ENCODE measurements at places on chromosomes 1 and 21.

DNA sequence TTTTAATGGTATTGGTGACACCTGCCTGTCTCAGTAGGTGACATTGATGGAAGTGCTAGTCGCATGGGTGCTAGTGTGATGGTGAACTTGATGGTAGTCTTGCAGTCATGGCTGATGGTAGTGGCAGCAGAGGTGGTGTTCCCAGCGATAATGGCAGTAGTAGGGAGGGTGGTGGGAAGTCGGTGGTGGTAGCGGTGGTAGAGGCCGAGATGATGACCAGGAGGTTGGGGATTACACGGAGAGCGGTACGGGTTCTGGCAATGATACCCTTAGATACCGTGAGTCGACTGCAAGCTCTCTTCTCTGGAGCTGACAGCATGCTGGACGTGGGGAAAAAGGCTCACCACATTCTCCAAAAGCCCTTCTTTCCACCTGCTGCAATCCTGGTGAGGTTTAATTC lies 99.4 kb upstream of the SLC2A1 start:
- DNase-seq: peak; percentile 61

DNA sequence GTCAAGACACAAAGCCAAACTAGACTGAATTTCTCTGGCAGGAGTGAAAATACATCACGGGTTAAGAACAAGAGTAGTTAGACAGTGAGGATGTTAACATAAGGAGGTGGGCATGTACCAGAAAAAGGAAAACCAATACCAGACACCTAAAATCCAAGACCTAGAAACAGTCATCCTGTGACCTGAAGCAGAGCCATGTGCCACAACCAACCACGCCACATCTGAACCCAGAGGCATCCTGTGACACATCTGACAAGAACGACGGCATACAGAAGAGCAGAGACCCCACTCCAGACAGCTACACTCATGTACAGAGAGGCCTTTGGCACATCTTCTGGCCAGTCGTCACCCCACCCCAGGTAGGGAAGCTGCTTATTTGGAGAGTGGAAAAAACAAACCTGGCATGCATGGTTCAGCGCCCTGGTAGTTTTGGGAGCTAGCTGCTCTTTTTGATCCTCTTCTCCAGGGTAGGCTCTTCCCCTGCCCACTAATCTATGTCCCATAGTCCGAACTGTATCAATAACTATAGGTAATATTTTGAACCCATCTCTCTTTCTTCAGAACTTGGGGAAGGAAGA lies 72.1 kb downstream of the SLC45A1 start:
- DNase-seq: no peak

DNA sequence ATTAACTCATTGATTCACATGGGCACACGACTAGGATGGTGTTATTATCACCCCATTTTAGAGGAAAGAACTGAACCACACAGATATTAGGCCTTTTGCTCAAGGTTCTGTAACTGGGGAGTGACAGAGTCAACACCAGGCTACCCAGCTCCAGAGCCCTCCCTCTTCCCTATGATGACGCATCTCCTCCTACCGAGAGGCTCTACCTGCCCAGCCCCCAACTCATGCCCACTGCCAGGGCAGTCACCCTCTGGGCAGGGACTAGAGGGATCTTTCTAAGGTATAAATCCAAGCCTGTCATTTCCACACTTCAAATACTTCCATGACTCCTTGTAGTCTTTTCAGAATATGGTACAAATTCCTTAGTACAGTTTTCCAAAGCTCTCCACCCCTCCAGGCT lies 171.3 kb downstream of the GRIK3 start:
- DNase-seq: no peak

DNA sequence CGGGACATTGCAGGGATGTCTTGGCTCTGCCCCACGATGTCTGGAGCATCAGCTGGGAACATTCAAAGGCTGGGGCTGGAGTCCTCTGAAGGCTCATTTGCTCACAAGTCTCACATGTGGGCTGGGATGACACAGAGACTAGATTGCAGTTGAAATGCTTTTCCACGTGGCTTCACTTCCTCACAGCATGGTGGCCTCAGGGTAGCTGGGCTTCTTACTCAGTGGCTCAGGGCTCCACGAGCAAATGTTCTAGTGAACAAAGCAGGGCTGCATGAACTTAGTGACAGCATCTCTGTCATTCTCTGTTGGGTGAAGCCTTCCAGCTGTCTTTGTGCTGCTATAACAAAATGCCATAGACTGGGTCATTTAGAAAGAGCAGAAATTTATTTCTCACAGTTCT lies 247.0 kb upstream of the POU3F1 start:
- no peak for DNase-seq

DNA sequence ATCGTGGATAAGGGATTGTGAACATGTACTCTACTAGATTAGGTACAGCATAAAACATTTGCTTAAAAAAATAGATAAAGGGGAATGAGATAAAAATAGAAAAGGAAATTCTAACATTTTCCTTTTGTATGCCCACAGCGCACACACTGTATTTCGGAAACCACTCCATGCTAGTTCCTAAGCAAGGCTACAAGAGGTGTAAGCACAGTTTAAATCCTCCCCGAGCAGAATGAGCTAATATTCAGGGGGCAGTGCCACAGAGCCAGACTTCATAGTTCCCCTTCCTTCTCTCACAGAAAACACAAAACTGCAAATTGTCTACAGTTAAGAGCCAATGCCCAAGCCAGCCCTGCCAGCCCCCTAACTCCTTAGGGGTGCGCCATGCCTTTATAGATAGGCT lies 159.4 kb downstream of the ZNF281 start:
- DNase-seq: no peak

DNA sequence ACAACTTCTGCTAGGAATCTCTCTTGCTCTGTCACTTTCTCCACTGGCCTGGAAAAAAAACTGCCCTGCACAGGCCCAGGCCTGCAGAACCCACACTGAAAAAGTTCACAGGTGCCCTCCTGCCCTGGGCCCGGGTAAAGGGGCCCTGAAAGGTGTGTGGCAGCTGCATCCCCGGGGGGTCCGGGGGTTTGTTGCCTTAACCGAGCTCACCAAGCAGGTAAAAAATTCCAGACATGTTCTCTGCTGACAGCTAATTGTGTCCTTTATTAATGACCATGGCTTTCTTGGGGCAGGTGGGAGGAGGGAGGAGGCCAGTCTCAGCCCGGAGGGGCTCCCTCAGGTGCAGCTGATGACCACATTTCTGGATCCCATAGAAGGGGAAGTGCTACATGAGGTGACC lies 122.9 kb downstream of the LACTBL1 start:
- no peak for DNase-seq

- no peak for DNase-seq
Observed at GRCh38 chr1:67609577-67610341, 75.2 kb upstream of the GADD45A start.

GRCh38 chr1:16478091-16478490 lies 36.0 kb downstream of the RNU1-1 start:
- DNase-seq: no peak

DNA sequence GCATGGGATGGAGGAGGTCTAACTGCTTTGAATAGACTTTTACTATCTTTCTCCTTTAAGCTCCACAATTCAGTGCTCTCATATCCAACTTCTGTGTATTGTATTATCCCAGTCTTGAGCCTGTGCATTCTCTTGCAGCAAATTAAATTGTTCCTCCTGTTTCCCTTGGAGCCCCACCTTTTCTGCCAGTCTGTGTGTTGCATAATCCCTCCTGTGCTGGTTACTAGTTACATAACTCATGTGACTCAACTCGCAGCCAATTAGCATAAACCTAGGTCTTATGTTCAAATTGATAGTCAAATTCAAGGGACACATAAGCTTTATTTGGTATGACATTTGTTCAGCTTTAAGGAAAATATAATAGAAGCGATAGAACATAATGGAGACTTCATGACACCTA lies 1863.5 kb downstream of the MRPL39 start:
- DNase-seq: no peak

DNA sequence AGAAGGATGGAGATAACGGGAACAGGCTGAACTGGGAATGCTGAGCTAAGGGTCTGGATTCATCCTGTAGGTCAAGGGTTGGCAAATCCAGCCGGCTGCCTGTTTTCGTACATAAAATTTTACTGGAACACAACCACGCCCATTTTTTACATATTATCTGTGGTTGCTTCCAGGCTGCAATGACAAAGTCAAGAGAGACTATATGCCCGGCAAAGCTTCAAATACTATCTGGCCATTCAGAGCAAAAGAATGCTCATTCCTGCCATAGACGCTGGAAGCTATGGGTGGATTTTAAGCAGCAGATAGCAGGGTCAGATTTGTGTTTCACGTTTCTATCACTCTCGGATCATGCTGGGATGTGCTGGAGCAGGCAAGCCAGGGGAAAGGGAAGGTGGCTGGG lies 137.9 kb upstream of the EDN2 start:
- DNase-seq: no peak

- DNase-seq: no peak
Observed at GRCh38 chr1:14961661-14962267, 191.8 kb upstream of the TMEM51 start.

DNA sequence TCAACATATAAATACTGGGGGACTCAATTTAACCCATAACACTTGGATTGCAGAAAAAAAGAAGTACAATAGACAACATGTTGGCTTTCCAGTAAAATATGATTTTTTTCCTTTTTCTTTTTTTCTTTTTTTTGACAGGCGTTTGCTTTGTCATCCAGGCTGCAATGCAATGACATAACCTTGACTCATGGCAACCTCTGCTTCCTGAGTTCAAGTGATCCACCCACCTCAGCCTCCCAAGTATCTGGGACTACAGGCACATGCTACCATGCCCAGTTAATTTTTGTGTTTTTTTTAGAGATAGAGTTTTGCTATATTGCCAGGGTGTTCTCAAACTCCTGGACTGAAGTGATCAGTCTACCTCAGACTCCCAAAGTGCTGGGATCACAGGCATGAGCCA lies 1512.0 kb upstream of the PRMT6 start:
- no peak for DNase-seq

DNA sequence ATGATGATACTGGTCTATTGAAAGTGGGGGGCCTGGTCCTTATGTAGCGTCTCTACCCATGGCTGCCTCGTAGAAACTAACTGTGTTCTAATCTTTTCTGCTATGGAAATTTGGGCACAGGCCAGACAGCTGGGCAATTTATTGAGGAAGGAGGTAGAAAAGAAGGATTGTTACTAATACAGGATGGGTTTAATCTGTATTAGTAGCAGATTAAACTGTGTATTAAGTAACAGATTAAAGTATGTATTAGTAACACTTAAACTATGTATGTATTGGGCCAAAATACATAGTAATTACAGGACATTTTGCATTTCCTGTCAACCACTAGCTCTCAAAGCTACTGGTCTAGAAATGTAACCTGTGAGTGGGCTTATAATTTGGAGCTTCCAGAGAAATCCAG lies 142.0 kb downstream of the MAST2 start:
- DNase-seq: no peak

- DNase-seq: no peak
Observed at GRCh38 chr1:62405247-62405646, 31.6 kb upstream of the USP1 start.

- DNase-seq: no peak
Observed at GRCh38 chr21:15493646-15494045, 236.1 kb upstream of the USP25 start.

DNA sequence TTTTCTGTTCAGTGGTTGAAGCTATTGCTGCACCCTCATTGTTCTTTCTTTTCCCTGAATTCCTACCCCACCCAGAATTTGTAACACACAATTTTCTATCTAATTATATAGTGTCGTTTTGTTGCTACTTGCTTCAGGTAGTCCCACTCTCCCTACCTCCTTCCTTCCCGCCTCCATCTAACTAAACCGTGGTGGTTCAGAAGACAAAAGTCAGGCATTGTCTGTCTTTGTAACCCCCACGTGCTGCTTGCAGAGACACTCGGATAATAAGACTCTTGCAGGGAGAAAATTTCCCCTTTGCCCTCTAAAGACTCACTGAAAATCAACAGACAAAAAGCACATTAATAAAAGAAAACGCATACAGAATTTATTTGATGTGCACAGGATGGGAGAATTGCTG lies 46.2 kb upstream of the BTG3 start:
- DNase-seq: no peak

GRCh38 chr21:14842601-14843000 lies 222.2 kb downstream of the NRIP1 start:
- no peak for DNase-seq

- DNase-seq: no peak
Observed at GRCh38 chr1:106957795-106958194, 98.7 kb upstream of the PRMT6 start.

DNA sequence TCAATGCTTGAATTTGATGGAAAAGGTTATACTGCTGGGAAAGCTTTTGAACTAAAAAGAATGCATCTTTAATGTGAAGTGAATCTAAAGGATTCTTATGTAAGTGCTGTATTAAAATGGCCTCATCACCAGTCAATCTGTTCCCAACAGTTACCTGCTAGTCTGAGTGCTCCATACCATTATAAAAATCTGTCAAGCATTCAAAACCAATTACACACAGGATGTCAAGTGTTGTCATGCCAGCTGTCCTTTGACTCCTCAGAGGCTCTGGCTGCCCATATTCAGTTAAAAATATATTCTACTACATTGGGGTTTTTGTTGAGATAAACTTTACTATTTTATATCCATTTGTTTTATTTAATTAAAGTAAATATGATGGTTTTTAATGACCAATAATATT lies 1587.7 kb downstream of the AMY1C start:
- no peak for DNase-seq

DNA sequence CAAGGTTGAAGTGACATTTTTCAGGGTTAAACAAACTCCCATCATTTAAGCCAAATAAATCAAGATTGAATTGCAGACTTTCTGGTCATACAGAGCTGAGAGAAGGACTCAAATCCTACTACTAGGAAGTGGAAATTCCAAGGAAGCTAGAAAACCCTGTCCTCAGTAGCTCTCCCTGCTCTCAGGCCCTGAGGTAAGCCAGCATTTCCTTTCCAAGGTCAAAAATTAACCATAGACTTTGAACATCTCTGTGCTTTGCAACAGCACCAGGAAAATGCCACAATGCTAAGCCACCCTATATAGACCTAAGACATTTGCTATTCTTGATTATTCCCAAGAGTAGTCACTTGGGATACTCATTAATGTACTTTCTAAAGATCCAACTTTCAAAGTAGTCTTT lies 45.1 kb downstream of the LUZP1 start:
- no peak for DNase-seq

DNA sequence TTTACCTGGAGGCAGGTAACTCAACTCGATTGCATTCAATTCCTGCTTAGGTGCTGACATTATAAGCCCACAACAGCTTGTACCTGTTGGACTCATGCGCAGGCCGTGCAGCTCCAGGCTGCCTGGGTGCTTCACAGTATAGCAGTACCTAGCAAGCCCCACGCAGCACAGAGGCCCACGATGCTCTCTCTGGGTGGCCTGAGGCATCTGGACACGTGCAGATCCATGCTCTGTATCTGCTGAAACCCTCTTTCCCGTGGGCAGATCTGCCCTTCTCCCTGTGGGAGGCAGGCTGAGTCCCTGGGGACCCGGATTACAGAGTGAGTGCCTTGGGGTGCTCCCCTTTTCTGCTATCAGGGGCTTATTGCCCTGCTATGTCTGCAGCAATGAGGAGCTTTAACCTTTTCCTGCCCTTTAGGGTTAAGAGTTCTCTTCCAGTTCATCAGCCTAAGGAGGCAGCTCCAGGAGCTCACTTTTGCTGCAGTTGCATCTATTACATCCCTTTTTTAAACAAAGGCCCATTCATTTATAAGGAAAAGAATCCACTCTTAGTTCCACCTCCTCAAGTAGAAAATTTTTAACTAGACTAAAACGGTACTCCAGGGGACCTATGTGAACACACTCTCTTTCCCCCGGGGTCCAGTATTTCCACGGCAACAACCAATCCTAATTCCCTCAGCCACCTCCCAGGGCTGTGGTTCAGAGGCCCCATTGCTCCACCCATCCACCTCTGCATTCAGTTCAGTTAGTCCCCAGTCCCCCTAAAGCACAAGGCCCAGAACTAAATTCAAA lies 19.3 kb downstream of the ITPKB start:
- no peak for DNase-seq

GRCh38 chr1:25038699-25039098 lies 108.6 kb upstream of the RUNX3 start:
- DNase-seq: no peak

All from lower leg skin (tissue), 4 donors.